A172 (cell line): ENCODE measurements at places on chromosomes 3 and 15. TPM values are rescaled to one million over a fixed set of nuclear protein-coding genes. Genes with fewer than 3 reads are reported as not detected.

DNA sequence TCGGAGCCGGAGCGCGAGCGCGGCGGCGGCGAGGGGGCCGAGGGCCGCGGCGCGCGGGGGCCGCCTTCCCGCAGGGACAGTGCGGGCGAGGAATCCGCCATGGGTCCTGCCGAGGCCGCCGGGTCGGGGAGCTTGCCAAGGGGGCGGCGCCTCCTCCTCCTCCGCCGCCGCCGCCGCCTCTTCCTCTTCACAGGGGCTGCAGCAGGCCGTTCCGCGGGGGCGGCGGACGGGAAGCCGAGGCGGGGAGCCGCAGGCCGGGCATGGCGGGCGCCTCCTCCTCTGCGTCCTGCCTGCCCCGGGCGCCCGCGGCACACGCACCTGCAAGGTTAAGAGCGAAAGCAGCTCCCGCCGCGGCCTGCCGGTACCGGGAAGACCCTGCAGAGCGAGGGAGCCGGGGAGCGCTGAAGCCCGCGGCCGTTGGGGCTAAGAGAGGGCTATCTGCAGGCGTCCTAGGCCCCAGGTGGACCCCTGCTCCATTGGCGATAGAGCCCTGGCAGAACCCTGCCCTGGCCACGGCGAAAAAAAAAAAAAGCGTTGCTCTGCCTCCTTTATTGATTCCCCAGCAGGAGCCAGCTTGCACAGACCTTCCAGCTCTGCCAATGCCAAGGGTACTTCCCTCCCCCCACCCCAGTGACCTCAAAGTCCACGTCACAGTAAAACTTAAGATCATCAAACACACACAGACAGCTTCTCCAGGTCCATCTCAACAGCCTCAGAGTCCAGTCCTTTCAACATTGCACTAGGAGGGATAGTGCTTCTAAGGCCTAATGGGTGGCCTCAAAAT is at the start of gene LYSMD2:
TSS of gene LYSMD2 (minus strand) at position 134 of the 784 bp plus-strand sequence. CDS start at position 101, 33 bp downstream.
- DNase-seq: no peak

FILIP1L gene
- total RNA-seq: 29.0 and 48.1 TPM in 2 replicates

OSTN gene
- total RNA-seq: not detected in 2 replicates

GRCh38 chr3:183774631-183775030 is 50.7 kb downstream of the MAP6D1 start:
- DNase-seq: no peak

MORC1 gene
- not detected in 2 replicates for total RNA-seq
